Karpas-422 (cell line): ENCODE measurements at places on chromosomes 1 and 21.

DNA sequence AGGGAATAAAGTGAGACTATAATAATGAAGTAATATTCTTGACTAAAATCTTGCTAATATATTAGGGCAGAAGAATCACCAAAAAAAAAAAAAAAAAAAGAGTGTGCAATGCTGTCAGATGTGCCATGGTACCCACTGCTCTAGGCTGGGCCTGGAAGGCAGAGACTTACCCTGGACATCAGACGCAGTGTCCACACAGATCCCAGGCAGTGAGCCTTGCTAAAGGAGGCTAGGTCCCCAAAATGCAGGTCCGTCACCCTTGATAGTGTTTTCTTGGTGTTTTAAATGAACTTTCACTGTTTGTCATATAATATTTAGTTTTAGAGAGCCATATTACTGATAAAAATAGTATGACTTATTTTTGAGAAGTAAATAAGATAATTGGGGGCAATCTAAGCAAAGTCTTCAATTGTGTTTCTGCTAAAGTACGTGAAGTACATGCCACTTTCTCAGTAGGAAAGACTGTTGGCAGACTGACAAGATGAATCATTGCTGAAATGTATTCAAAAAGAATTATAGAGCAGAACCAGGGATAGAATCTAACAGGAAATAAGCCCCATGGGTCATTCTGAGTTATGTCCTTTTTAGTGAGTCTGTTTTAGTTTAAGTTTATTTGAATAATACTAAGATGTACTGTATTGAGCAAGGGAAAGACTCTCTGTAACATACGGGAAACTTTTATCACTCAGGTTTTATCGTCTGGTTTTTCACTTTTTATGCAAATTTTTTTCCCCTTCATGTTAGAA is 74.6 kb upstream of the PDC start:
- DNase-seq: no peak

DNA sequence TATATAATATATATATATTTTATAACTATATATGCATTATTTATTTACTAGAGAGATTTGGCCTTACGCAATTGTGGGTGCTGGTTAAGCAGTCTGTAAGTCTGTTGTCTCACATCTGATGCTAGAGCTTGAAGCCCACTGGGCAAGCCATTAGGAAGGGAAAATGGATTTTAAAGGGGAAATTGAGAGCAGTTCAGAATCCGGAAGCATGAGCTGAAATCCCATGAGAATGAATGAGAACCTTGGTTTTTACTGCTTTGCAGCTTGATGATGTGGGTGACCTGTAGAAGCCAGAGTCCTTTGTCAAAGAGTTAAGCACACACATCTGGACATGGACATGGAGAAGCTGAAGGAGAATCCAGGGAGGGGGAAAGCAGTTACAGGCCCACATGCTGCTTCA is 220.8 kb upstream of the DAB1 start:
- peak; percentile 54 for DNase-seq

DNA sequence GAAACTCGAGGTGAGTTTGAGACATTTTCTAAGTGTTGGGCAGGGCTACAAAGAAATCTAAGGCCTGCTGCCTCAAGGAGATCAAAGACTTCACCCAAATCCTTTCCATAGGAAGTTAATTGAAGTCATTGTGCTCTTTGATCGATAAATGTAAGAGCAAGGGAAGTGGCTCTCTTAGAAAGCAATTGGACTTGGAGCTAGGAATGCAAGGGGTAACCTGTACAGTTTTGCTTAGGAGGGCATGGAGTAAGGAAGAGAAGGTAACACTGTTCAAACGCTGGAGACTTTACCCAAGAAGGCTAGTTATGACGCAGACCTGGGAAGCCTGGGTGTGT is 418.0 kb upstream of the PROX1 start:
- DNase-seq: no peak

GRCh38 chr1:77511440-77511840 is 171.0 kb downstream of the ZZZ3 start:
- no peak for DNase-seq

GRCh38 chr1:24048205-24048869 is 63.6 kb downstream of the MYOM3 start:
- DNase-seq: no peak

- no peak for DNase-seq
Measured at GRCh38 chr1:202126426-202126825, 3.7 kb downstream of the GPR37L1 start.

GRCh38 chr1:185215911-185216310 is 58.9 kb downstream of the SWT1 start:
- no peak for DNase-seq

- DNase-seq: no peak
Measured at GRCh38 chr1:53115403-53116306, 26.8 kb downstream of the SLC1A7 start.

GRCh38 chr1:55288245-55288644 is 73.1 kb upstream of the USP24 start:
- peak; percentile 75 for DNase-seq

DNA sequence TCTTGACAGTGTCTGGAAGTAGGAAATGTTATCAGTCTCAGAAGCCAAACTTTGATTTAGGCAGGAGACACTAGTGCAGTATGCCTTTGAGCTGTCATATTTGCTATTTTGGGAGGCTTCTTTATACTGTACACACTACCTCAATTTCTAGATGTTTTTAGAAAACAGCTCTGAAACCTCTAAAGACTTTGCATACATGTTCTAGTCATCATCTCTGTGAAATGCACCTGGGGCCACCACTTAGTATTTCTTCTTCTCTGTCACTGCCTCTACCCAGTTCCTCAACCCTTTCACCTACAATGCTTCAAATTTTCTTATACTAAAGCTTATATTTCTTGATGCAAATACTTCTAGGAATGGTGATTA is 29.1 kb upstream of the PLA2G4A start:
- DNase-seq: peak; percentile 38

DNA sequence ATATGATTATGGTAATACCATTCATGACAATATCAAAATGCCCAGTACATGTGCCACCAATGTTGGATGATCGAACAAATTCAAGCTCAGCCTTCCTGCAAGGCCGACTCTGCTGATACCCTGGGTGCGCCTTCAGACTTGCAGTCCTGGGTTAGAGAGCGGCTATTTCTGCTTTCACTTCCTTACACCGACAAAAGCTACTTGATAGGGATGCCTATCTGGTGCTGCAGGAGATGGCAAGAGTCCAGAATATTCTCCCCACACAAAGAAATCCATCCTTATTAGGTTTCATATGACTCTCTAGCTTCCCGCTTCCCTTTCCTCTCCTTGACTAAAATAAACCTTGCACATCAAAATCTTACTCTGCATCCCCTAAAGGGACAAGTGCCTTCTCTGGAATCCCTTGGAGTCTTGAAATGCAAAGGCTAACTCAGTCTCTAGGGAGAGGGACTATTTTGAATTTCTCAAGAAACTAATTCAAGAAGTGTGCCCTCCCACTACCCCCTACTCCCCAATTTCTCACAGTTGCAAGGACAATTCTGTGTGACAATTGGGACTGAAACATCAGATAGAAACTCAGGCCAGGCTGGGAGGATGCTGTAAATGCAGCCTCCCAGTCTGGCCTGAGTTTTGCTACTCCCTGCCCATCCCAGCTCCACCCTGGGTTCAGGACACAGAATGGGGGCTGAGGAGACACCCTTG is 103.1 kb upstream of the USP24 start:
- peak; percentile 80 for DNase-seq

- DNase-seq: peak; percentile 57
Measured at GRCh38 chr1:25099343-25099951, 132.9 kb downstream of the SYF2 start.

DNA sequence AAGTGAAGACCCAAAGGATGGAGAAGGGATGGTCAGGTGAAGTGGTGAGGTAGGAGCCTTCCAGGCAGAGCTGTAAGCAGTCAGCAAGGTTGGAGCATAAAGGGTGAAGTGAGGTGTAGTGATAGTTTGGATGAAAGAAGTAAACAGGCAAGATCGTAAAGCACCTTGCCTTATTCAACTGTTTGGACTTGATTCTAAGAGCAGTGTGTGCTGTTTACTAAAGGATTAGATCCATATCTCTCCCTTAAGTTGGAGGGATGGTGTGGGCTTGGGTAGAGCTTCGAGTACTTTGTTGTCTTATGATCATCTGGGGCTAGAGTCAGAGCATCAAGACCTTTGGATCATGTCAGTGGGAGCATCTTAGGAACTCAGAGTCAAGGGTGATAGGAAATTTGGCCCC is 39.8 kb upstream of the CD34 start:
- peak; percentile 19 for DNase-seq

- no peak for DNase-seq
Measured at GRCh38 chr1:168894397-168894903, 165.4 kb upstream of the DPT start.

- DNase-seq: no peak
Measured at GRCh38 chr1:248825573-248825908, 174 bp downstream of the SH3BP5L start.

DNA sequence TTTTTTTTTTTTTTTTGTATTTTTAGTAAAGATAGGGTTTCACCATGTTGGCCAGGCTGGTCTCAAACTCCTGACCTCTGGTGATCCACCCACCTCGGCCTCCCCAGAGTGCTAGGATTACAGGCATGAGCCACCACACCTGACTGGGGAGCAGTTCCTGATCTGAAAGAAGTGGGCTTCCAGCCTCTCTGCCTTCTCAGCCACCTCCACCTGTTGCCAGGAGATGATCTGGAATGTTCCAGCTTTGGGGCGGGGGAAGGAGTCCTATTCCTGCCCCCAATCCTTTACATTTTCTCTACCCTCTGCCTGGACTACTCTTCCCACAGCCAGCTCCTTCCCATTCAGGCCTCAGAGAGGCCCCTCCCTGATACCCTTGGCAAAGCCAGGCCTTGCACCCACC is 28.1 kb downstream of the RAP1GAP start:
- no peak for DNase-seq

DNA sequence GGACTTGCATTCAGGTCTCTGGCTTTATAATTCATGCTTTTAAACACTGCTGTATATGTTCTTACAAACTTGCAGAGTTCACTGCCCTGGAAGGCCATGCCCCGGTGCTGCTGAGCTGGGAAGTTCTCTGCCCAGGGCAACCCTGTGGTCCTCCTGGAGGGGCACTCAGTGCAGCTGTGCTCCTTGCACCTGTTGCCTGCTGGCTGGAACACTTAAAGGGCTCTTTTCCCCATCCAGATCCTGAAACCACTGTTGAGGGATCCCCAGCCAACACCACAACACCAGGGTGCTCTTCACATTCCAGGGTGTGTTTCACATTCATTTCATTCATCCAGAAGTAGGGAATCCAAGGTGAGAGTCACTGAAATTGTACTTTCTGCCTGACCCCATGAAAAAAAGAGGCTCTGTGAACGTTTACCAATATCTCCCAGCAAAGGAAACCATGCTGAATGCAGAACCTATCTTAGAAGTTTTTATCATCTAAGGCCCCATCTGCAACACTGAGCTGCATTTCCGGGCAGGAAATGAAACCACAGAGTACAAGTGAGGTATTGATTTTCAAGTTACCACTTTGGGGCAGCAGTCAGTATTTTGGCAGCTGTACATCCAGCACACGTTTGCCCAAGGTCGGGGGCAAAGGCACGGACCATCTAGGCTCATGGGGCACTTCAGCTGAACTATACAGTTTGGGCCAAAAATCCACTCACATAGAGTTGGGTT is 16.4 kb upstream of the KIAA0040 start:
- DNase-seq: peak; percentile 83

DNA sequence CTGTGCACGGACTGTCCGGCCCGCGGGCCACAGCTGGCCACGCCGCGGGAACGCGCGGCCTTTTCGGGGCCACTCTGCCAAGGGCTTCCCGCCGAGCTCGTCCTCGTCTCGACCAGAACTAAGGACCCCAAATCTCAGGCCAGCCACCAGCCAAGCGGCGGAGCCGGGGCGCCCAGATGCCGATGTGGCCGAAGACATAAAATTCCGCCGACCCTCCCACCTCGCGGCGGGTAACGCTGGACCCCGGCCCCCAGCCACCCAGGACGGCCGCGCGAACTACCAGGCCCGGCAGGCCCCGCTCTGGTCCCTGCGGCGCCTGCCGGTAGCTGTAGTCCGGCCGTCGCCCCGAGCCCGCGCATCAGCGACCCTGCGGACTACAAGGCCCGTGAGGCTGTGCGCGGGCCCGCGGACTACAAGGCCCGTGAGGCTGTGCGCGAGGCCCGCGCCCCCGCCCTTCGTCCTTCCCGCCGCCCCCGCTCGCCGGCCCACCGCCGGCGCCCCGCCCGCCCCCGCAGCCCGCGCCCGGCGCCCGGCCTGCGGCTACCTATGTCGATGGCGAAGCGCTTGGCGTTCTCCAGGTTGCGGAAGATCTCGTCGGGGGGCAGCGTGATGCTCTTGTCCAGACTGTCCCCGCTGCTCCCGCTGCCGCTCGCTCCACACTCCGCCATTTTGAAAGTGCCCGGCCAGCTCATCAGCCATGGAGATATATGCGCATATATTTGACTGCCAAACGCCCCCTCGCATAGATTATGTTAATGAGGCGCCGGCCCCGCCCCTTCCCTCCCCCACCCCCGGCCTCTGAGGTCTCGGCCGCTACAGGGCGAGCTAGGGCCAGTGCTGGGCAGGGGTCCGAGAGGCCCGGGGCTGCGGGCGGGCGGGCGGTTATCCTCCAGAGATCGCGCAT is at the start of gene PANK4:
Gene PANK4, minus strand, starts transcription at position 677 of the 904 bp plus-strand sequence. Its CDS starts 9 bp downstream, at position 668.
- DNase-seq: peak; percentile 96

DNA sequence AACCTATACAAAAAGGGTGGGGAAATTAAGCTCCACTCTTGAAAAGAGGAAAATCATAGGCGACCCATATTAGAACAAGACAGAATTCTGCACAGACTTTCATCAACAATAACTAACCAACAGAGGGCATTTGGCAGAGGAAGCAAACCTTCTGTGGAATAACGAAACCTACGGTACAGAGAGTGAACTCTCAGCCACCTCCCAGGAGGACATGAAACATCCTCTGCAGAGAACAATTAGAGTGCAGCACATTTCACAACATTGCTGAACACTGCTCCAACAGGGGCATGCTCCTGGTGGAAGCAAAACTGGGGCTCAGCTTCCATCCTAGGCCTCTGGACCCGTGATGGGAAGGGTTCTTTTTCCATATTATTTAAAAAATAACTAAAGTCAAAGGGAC is 110.9 kb downstream of the KCNJ15 start:
- DNase-seq: no peak
